ENCODE measurements at places on chromosomes 12 and 14.

- DNase-seq = no peak
Observed at GRCh38 chr12:25051656-25052195, 102.8 kb upstream of the BCAT1 start.

DNA sequence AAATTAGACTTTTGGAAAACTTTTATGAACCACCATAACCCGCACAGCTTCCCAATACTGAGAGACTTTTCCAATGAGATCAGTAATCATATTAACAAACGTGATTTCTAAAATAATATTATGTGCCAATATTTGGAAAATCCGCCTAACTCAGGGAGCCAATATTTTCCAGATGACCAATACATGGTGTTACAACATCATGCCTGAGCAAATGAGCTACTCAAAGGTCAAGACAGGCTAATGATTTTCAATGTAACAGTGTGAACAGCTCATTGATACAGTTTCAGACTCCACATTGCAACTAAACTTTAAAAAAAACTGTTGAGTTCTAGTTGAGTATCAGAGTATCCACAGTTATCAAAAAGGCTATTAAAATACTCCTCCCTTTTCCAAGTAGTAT is 46.8 kb downstream of the RNF34 start:
- no peak for DNase-seq

DNA sequence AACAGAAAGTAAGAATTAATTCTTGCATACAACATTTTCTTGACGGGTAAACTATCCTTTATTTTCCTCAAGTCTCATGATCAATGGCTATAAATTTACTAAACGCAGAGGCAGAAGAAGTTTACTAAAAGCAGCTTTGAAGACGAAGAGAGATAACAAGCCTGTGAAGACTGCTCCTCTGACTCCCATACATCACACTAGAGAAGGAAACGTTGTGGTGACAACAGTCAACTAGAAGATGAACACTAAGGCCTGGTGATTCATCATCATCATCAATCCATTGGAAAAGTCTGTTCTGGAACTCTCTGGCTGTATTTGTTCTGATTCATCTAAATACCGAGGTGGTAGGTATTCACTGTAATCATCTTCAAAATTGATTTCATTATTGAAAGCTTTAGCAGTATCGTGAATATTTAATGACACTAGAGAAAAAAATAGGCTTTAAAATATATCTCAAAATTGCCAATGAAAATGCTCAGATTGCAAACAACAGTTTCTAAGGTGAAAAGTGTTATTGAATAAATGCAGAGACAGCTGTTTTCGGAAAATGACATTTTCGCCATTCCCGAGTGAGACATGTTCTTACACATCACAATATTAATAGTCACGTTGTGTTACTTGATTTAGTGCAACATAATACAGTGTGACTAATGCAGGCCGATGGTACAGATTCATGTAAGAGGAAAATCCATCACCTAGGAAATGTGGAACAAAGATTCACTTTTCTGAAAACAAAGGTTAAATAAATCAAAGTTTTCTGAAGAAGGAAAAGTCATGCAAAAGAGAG is 260.5 kb downstream of the C12orf50 start:
- no peak for DNase-seq

DNA sequence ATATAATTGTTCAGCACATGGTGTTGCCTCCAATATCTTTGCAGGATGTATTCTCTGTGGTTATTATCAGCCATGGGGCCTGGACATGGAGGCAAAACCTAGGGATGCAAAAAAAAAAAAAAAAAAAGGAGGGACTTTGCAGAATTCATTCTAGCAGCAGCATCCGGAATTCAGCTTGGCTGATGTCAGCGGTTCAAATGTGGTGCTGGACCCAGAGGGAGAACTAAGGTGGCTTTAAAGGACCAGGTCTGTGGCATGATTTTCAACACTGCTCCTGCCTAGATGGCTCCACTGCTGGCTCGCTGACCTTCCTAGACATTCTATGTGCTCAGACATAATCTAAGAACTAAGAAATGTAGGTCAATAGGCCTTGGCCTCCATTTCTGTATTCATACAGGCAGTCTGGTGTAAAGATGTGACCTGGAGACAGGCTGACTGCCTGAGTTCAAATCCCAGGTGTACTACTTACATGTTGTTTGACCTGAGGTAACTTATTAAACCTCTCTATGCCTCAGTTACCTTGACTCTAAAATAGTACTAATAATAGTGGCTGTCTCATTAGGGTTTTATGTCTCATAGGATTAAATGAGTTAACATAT is 108.6 kb downstream of the PPM1A start:
- DNase-seq = no peak

DNA sequence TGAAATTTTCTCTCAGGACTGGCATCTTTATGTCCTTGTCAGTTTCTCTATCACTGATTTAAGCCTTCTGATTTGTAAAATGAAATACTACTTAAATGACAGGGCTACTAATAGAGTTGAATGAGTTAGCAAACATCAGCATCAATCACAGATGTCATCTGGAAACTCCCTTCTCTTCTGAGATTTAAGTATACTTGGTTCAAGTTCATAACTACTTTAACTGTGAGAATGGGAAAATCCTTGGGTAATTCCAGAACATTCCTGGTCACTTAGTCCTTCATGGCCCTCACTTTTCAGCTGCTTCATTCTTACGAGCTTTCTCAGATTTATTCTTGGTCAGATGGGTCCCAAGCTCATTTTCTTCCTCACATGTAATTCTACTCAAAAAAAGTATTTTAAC is 1655.3 kb upstream of the FLRT2 start:
- DNase-seq = no peak

- DNase-seq = no peak
Observed at GRCh38 chr12:92143258-92143657, 2.4 kb downstream of the BTG1 start.

DNA sequence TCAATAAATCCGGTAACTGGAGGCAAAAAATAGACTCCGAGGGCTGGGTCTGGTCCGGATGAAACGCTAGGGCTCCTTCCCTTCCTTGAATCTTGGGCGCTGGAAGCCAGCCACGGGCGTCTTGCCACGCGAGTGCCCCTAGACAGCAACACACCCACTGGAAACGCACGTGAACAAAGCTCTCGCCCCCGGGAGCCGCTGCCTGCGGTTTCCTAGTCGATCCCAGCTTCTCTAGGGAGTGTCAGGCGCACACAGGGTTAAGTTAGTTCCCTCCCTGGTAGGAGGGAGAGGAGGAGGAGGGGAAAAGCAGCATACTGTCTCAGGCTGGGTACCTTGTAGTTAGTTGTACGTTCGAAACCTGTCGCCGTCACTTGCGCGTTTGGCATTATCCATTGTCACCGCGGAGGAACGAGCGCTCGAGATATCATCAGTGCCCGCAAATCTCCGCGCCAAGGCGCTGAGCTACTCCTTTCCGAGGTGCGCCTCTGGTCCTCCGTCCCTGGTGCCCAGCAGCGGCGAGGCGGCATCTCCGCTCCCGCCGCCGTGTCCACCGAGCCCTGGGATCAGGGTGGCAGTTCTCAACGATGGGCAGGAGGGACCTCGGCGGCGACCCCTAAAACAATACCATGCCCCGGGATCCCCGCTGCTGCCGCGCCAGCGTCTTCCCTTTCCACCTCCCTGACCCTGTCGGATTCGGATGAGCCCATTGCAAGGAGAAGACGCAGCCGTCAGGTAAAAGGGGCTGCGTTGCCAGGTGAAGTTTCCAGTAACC is at the start of gene FLRT2:
FLRT2 (plus strand) TSS at position 342 of the 772 bp plus-strand sequence. CDS start 91,371 bp downstream, outside the sequence.
- no peak for DNase-seq

- DNase-seq = no peak
Observed at GRCh38 chr14:104136472-104137296, 1.7 kb upstream of the KIF26A start.

GRCh38 chr12:120972870-120973543 is 5.3 kb upstream of the HNF1A start:
- DNase-seq = no peak
